Activated B cell treated with CpG ODN at 0.5 μM for 24 hours (primary cell): ENCODE measurements at places on chromosomes 1 and 21.

GRCh38 chr1:152034654-152035538 lies 1.9 kb downstream of the S100A11 start:
- H3K4me3 ChIP-seq: peak overlapping the region; percentile 92
- DNase-seq: peak; percentile 25
- no peaks in the 10 kb centered on the region for H3K27me3 ChIP-seq

DNA sequence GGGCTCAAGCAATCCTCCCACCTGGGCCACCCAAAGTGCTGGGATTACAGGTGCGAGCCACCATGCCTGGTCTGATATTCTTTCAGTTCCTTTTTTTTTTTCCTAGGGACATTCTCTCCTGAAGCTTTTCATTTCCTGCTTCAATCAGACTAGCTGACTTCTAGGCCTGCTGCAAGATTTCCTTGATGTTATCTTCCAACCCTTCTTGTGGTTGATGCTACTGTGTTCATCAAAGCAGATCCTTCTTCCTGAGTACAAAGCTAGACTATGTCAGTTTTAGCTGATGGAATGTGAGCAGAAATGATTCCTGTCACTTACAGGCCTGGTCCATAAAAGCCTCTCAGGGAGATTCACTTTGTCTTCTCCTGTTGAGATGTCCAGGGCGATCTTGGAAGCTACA lies 146.4 kb downstream of the CDC7 start:
- no peak for DNase-seq
- no peaks in the 10 kb centered on the region for H3K27me3 ChIP-seq
- H3K36me3 ChIP-seq: no peaks in the 10 kb centered on the region
- H3K4me1 ChIP-seq: peaks cover 4% of the 10 kb centered on the region
- no peak overlapping the region for H3K27ac ChIP-seq

GRCh38 chr1:205813755-205814058 lies 709 bp upstream of the SLC41A1 start:
- H3K27ac ChIP-seq: peak overlapping the region; percentile 83
- H3K27me3 ChIP-seq: no peaks in the 10 kb centered on the region
- no peak for DNase-seq
- peaks cover 21% of the 10 kb centered on the region for H3K36me3 ChIP-seq
- H3K4me3 ChIP-seq: peak overlapping the region; percentile 95
- peaks cover 46% of the 10 kb centered on the region for H3K4me1 ChIP-seq

GRCh38 chr1:57468641-57469523 lies 45.0 kb upstream of the DAB1 start:
- peaks cover 3% of the 10 kb centered on the region for H3K27me3 ChIP-seq
- H3K27ac ChIP-seq: no peak overlapping the region
- no peaks in the 10 kb centered on the region for H3K4me1 ChIP-seq
- H3K4me3 ChIP-seq: no peak overlapping the region
- no peaks in the 10 kb centered on the region for H3K36me3 ChIP-seq

DNA sequence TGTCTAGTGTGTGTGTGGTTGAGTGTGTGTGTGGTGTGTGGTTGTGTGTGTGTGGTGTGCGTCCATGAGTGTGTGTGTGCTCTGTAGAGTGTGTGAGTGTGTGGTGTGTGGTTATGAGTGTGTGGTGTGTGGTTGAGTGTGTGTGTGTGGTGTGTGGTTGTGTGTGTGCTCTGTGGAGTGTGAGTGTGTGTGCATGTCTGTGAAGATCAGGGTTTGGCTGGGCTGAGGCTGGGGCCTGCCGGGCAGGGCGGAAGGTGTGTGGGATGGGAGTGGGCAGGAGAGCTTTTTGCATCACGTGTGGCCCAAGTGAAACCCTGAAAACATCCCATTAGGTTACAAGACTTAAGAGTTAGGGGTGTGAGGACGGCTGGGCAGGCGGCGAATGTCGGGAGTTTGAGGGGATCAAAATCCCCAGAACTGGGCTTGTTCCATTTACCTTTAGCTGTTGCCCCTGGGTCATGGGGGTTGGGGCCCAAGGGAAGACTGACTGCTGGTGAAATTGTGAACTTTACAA lies 2.9 kb upstream of the FCMR start:
- H3K27me3 ChIP-seq: no peaks in the 10 kb centered on the region
- no peak overlapping the region for H3K27ac ChIP-seq
- no peak for DNase-seq
